H1 (cell line): ENCODE measurements at places on chromosomes 4 and X. TPM values are rescaled to one million over a fixed set of nuclear protein-coding genes. Genes with fewer than 3 reads are reported as not detected.

DNA sequence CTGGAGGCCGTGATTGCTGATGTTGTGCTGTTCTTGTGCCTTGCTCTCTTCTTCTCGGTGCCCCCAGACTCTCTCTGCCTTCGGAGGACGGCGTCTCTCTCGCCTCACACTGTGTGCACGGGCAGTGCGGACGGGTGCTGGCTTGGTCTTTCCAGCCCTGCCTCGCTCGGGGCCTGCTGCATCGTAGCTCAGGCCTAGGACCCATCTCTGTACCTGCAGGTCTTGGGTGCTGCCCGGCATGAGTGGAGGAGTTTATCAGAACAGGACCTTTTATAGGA lies 18.2 kb downstream of the RGS12 start:
- no peak for DNase-seq

DNA sequence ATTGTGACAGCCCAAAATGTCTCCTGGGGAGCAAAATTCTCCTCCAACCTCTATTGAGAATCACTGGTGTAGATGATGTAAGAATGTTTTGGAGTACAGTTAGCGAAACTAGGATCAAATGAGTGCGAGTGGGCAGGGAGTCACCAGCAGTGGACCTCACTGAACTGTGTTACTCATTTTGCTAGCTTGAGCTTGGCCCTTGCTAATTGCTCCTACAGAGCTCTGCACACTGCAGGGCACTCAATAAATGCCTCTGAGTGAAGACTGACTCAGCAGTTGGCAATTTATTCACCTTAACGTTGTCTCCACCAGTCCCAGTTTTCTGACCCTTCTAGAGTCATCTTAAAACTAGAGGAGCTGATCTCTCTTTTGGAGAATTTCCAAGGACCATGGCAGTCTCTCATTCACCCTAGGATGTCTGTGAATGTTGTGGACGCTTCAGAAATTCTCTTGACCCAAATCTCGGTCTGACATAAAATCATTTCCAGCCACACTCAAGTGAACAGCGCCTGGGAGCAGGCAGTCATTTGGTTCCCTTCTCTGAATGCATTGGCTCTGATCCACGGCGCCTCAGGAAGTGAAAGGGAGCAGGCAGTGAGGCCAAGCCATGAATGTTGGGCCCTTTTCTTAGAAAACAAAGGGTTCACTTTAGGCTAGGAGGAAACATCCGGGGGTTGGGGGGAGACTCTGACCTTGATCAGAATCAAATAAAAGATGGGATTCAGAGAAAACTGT lies 148.1 kb downstream of the NWD2 start:
- no peak for DNase-seq

The FAM47E gene
- polyA plus RNA-seq, result 1.2 and 1.4 TPM in 2 replicates

DNA sequence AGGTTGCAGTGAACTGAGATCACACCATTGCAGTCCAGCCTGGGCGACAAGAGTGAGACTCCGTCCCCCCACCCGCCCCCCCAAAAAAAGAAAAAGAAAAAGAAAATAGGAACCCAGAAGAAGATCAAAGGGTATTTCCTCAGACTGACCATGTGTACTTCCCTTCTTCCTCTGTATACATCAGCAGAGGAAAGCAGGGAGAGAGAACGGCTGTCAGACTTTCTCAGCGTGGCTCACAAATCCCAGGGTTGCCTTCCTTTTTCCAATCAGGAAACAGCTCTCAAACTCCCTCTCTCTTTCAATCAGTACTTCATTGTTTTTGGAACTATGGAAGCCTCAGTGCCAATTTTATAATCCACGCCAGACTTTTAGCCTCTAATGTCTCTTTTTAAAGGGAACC lies 59.1 kb downstream of the CHRNA9 start:
- DNase-seq, result no peak

- no peak for DNase-seq
Observed at GRCh38 chrX:10395643-10396042, 224.7 kb downstream of the MID1 start.

- DNase-seq, result no peak
Observed at GRCh38 chrX:15653961-15654360, 10.6 kb downstream of the CLTRN start.
